Stimulated activated CD4-positive, alpha-beta T cell treated with anti-CD3 and anti-CD28 coated beads, Interleukin-12 subunit alpha, Interleukin-12 subunit beta, amount 100 ng/mL, for 48 hours (primary cell): ENCODE measurements at places on chromosomes 16 and 17.

- no peak for DNase-seq
Measured at GRCh38 chr16:71629278-71630016, 3.5 kb downstream of the MARVELD3 start.

DNA sequence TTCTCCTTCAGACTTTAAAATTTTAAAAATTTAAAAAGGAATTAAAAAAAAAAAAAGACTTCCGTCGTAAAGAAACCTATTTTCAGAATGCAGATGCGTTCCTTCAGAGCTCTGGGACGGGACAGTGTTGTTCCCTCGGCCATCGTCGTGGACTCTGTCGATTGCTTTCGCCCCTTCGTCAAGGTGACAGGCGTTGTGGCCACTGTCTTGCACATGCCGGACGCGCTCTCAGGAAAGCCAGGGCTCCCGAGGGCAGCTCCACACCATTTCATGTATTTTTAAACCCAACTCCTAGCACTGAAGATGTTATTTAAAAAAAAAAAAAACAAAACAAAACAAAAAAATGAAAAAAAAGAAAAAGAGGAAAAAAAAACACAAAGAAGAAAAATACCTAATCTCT, 22.3 kb downstream of the TMC6 start:
- no peak for DNase-seq

DNA sequence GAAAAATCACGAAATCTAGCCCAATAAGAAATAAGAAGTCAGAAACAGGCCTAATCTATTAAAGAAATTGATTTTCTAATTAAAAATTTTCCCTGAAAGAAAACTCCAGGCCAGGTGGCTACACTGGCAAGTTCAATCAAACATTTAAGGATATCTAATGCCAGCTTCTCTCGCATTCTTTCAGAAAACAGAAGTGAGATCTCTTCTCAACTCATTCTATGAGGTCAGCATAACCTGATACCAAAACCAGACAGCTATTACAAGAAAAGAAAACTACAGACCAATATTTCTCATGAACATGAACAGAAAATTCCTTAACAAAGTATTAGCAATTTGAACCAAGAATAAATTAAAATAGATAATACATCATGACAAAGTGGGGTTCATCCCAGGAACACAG, 52.4 kb downstream of the AXIN2 start:
- no peak for DNase-seq

DNA sequence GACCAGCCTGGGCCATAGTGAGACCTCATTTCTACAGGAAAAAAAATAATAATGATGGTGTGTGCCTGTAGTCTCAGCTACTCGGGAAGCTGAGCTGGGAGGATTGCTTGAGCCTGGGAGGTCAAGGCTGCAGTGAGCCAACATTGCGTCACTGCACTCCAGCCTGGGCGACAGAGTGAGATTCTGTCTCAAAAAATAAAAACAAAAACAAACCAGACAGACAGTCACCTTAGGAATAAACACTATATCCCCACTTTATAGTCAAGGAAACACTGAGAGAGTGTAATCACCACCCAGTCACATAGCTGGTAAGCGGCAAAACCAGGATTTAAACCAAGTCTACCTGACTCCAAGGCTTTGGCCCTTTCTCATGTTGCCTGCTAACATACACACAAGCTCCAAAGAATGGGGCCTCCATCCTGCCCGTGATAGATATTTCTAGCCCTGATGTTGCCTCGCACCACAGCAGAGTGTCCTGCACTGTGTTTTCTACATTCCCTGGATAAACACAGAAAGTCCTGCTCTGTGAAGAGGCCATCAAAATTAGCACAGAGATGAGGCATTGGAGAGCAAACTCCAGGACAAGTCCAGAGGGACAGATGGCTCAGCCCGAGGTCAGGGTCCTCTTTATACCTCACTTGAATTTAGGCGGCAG, 66.1 kb upstream of the SMURF2 start:
- no peak for DNase-seq

- DNase-seq = no peak
Measured at GRCh38 chr16:57556941-57557541, 14.6 kb downstream of the ADGRG5 start.
